ENCODE measurements at places on chromosomes 1 and 21.

GRCh38 chr1:1259951-1260600 lies 13.6 kb upstream of the C1QTNF12 start:
- DNase-seq, result no peak

GRCh38 chr1:81833722-81834121 lies 33.0 kb downstream of the ADGRL2 start:
- no peak for DNase-seq

GRCh38 chr21:42448686-42449085 lies 45.0 kb downstream of the UBASH3A start:
- DNase-seq, result no peak

GRCh38 chr1:193070942-193071341 lies 11.5 kb downstream of the RO60 start:
- DNase-seq, result peak; percentile 15

DNA sequence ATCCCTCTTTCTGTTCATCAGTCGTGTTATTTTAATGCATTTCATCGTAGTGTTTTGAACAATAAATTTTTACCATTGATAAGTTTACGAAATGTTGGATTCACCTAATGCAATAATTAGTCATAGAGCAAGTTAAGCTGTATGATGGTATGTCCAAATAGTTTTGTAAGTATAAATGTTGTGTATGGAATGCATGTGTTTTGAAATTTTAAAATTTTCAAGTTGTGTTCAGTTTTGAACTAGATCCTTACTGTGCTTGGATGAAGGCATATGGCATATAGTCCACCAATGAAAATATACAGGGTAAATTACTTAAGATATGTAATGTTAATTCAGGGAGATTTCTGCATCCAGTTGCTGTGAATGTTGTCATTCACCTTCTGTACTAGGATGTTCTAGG lies 2.3 kb downstream of the ZMYM4 start:
- no peak for DNase-seq

DNA sequence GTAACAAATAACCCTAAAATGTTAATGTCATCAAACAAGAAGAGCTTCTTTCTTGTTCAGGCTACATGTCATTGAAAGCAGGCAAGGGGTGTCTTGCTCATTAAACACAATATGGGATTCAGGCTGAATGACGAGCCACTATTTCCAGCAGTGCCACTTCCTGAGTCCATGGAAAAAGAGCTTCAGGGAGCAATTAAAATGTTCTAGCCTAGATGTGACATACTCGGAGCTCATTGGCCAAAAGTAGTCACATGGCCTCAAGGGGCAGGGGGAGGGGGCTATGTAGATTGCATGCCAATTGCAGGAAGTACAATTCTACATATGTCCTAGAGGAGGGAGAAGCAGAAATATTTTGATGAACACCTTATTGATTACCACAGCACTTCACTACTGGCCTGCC lies 685.3 kb upstream of the ADGRL2 start:
- DNase-seq, result no peak

DNA sequence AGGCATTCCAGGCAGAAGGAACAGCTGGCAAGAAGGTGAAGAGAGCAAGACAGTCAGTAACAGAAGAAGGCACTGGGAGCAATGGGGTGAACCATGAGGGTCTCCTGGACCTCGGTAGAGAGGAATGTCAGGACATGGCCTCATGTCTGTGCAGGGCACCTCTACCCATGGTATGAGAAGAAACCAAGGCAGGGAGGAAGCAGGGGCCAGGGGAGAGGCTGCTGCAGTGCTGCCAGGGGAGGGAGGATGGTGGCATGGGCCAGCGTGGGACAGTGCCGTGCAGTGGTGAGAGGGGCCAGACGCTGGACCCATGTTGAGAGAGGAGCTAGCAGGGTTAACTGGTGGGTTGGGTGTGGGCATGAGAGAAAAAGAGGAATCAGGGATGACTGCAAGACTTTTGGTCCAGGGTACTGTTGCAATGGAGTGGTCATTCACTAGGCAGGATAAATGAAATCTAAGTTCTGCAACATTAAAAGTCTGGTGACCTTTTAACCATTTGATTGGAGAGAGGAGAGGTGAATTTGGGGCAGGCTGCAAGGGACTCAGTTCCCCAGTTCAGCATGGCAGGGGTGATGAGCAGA lies 577.6 kb downstream of the MATN1 start:
- DNase-seq, result no peak

DNA sequence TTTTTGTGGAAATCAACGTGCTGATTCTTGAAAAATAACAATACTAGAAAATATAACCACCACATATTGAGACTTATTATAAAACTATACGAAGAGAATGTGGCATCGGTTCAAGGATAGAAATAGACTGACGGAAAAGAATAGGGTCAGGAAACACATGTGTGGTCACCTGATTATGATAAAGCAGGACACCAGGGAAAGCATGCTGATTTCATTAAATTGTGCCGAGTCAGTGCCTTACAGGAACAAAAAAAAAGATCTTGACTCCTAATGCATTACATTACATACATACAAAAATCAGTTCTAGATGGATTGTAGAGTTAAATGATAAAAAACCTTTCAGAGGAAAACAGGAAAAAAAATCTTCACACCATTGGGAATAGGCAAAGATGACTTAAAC lies 43.5 kb upstream of the SERPINC1 start:
- DNase-seq, result no peak

All from CD4-positive, alpha-beta T cell treated with Interleukin-10 for 1 hour (primary cell).